ENCODE measurements at places on chromosomes 2 and 18.

- DNase-seq, result no peak
Measured at GRCh38 chr18:47779381-47779780, 151.1 kb downstream of the SMAD2 start.

DNA sequence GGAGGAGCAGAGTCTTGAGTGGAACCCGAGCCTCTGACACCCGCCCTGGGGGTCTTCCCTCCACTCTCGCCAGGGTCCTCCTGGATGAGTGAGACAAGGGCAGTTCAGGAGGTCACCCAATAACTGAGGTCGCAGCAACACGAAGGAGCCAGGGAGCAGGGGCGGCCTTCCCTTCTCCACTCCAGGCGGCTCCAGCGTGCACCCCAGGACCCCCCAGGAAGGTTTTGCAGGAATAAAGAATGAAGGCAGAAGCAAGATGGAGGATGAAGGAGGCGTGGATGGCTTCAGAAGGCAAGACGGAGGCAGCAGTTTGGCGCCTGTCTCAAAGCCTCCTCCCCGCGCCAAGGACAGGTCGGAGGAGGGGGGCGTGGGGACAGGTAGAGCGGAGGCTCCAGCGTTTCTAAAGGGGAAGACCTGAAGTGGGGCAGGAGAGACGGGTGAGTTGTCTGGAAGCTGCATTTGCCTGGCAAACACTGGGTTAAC, 579 bp upstream of the ITM2C start:
- no peak for DNase-seq

- DNase-seq, result no peak
Measured at GRCh38 chr2:221501210-221501882, 70.8 kb downstream of the EPHA4 start.

- DNase-seq, result no peak
Measured at GRCh38 chr2:226585130-226585561, 214.5 kb downstream of the IRS1 start.

GRCh38 chr2:25490217-25490616, 148.5 kb upstream of the DNMT3A start:
- DNase-seq, result no peak

GRCh38 chr2:9554921-9555296, 721 bp downstream of the ADAM17 start:
- DNase-seq, result peak; percentile 36

DNA sequence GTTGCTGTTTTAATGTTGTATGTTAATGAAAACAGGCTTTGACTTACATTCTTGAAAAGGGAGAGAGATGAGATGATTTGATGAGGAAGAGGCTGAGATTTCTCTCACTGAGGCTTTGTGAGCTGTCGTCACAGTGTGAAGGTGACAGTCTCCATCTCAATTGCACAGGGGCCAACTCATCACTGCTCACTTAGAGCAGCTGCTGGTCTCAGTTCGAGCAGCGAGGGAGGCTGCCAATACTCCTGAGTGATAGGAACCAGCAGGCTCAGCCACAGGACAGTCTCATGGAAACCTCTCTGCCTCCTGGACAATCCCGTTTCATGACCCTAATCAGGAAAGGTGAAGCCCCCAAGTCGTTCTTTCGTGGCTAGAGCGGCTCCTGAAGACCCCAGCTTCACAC, 170.7 kb upstream of the SOX11 start:
- no peak for DNase-seq

- DNase-seq, result no peak
Measured at GRCh38 chr2:120517751-120518469, 172.0 kb downstream of the INHBB start.

DNA sequence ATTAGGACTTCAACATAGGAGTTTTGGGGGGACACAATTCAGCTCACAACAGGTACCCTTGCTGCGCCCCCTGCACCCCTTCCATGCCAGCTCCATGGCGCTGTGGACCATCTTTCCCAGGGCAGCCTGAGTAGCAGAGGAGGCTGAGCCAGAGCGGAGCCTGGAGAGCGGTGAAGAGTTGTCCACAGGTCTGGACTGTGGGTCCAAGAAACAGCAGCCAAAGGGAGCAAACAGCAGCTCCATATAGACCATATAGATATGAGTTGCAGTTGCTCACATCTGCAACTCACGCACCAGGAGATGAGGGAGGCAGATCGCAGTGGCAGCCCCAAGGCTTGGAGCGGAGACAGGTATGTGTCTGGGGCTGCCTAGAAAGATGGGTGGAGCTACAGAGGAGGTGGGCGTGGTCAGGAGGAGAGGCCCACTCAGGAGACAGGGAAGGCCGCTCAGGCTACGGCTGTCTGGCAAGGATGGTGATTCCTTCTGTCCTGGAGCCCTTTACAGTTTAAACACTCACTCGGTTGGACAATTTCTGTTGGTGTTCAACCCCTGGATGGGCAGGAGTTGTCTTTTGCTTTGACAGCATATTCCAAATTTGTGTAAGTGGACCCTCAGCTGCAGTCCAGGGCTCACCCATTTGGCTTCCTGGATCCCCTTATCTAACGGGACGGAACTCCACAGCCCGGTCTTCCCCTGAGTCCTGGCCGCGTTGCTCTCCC, 155.1 kb downstream of the LPIN1 start:
- DNase-seq, result no peak

GRCh38 chr2:238816291-238816690, 31.6 kb upstream of the TWIST2 start:
- no peak for DNase-seq

- DNase-seq, result no peak
Measured at GRCh38 chr2:226405465-226405864, 394.2 kb downstream of the IRS1 start.

- DNase-seq, result no peak
Measured at GRCh38 chr2:28206762-28207161, 185.9 kb upstream of the FOSL2 start.

DNA sequence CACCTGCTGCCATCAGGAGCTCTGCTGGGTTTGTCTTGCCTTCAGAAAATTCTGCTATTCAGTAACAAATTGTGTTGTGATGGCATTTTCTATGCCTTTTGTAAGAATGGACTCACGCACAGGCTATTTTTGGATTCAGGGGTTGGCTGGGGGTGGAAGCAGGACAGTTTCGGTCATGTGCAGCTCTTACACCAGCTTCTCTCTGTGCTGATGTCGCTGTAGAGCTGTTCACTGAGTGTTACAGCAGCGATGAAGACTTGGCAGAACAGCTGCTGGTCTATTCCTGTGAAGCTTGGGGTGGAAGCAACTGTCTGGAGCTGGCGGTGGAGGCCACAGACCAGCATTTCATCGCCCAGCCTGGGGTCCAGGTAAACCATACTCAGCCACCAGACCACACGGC, 49.2 kb downstream of the TRPM8 start:
- DNase-seq, result no peak

Measured in CD4-positive, alpha-beta T cell treated with Interleukin-1 beta for 1 hour (primary cell).